Stimulated activated CD4-positive, alpha-beta T cell treated with anti-CD3 and anti-CD28 coated beads, Interleukin-15, amount 100 ng/mL, for 1 hour (primary cell): ENCODE measurements at places on chromosomes 2 and 18.

- DNase-seq, result no peak
Measured at GRCh38 chr2:42438685-42439084, 55.1 kb downstream of the KCNG3 start.

DNA sequence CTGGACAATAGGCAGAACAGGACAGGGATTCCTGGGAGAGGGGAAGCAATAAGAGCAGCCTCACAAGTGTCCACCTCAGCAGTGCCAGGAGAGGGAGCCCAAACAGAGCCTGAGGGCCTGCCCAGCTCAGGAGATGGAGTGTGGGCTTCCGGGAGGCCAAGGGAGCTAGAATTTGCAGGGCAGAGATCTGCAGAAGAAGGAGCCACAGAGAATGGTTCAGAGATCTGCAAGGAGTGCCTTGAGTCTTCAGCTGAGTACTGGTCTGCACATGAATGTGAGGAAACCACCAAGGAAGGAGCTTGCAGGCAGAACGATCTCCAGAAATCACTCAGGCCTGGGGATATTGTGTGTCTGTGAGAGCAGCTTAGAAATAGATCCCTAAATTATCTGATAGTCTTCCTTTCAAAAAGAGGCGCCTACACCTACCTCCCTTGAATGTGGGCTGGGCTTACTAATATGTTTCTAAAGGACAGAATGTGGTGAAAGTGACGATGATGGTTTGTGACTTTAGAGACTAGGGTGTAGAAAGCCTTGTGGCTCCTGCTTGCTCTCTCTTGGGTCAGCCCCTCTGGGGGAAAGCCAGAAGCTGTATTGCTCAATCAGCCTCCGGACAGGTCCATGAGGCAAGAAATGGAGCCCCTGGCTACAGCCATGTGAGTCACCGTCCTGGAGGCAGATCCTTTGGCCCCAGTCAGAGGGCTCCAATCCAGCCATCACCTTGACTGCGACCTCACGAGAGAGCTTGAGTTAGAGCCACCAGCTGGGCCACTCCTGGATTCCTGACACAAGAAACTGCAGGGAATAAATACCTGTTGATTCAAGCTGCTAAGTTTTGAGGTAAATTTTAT lies 7.6 kb upstream of the LPIN1 start:
- no peak for DNase-seq

DNA sequence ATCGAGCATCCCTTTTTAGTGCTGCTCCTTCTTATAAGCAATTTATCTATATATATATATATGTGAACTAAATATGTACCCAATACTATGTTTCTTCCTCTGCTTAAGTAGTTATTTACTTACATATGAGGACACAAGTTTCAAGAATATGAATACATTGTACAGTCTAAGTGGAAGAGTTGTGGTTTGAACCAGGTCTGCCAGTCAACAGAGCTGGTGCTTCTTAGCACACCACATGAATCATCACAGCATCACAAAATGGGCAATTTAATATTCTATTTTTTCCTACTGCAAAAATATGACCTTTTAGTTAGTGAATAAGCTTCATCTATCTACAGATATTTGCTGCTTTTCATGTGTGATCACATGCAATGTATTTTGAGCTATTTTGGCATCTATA lies 64.4 kb upstream of the SPAG16 start:
- no peak for DNase-seq

DNA sequence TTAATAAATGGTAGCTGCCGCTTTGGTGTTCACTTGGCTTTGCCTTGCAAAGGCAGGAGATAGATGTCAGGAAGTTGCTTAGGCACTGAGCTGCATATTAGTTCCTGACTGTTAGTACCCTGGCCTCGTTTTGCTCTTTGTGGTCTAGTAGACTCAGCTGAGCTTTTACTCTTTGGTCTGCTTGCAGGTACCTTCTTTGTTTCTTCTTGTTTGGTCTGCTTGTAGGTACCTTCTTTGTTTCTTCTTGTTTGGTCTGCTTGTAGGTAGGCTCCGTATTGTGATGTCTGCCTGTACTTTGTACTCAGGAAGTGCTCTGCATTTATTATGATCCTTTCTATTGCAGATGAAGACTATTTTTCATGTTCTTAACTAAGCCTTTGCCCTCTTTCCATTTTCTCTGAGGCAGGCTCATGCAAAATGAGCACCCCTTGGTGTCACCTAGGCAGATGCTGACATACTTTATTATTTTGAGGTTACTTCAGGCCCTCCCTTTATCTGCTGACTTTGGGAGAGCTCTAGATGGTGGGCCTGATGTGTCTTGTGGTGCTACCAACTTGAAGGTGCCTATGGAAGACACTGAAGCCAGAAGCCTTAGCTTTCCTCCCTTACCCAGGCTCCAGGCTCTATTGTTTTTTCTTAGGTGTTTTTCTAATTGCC lies 6.0 kb downstream of the RPIA start:
- no peak for DNase-seq

DNA sequence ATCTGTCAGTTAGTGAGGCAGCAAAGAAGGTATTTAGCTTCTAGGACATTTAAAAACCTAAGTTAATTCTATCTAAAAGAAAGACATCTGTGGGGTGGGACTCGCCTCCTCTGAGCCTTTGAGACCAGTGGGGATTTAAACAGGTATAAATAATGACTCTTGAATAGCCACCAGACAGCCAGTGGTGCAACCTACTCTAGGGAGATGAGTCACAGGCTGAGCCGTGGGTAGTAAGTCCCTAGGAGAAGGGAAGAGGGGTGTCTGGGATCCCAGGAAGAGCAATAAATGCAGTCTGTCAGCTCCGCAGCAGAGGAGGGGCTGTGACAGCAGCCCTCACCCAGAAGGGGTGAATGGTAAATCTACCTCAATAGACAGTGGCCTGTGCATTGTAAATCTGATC lies 43.1 kb upstream of the GALNT3 start:
- DNase-seq, result no peak

DNA sequence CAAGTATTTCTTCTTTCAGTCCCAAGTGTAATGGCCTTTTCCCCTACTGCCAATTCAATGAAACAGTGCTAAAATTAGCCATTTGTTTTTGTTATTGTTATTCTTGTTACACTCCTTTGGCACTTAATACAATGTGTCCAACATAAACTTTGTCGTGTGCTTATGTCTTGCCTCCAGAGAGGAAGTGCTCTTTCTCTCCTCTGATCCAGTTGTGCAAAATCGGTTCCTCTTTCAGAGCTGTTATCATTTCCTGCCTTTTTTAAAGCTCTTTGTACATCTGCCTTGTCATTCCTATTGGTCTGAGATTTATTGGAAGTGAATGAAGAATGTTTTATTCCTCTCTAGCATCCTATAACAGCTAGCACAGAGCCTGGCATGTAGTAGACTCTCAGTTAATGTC lies 623.2 kb upstream of the ID2 start:
- no peak for DNase-seq

- DNase-seq, result no peak
Measured at GRCh38 chr2:177169810-177170514, 42.6 kb upstream of the HNRNPA3 start.

DNA sequence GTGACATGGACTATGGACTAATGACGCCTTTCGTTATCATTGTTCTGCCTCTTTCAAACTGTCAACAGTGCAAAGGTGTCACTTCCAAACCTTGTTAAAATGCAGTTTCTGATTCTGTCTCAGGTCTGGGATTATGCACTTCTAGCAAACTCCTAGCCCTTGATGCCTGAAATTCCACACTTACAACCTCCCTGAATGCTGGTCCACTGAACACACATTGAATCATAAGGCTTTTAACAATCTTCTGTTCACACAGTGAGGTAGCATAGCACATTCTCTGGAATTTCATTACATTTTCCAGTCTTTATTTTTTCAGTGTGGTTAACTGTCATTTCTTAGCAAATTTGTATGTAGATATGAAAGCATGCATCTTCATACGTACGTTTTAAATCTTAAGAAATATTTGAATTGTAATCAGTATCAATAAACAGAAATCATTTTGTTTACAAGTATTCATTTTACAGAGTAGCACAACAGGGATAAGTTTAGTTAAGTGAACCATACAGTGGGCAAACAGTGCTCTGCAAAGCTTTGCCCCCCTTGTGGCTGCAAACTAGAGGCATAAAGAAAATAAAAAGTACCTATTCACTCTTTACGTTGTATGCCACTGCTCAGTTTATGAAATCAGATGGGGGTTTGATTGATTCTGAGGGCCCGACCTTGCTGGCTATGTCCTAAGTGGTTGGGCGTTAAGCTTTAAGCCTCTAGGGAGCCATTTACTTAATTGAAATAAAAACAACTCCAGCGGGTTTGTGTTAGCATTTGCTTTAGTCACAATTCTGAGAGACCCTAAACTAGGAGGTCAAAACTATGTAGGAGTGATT lies 250.8 kb downstream of the LRRTM1 start:
- DNase-seq, result no peak

DNA sequence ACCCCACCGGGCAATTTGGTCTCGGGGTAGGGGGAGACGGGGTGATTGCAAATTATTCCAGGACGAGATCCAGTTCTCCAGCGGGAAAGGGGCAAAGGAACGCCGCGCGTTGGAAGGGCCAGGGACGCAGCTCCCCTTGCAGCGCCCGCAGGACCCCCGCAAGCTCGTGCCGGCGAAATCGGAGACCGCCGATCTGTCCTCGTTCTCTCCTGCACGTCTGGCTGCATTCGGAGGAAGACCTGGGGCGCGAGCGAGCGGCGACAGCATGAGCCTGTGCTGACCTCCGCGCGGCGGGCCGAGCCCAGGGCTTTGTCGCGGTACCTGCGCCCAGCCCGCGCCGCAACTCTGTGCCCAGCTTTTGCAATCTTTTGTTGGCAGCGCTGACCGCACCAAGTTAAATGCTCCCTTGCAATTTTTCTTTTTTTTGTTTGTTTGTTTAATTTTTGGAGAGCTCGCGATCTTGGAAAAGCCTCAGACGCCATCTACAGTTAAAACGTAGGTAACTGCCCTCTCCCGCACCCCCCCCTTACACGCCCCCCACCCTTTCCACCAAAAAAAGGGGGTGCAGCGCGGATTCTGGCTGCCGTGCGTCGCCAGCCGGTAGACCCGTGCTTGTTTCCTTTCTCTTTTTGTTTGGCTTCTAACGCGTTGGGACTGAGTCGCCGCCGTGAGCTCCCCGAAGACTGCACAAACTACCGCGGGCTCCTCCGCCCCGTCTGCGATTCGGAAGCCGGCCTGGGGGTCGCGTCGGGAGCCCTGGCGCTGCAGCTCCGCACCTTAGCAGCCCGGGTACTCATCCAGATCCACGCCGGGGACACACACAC lies 667 bp downstream of the TRIB2 start:
- peak; percentile 26 for DNase-seq

- no peak for DNase-seq
Measured at GRCh38 chr2:134782792-134783191, 55.6 kb upstream of the ACMSD start.
